ENCODE measurements at places on chromosomes 3 and 15.

DNA sequence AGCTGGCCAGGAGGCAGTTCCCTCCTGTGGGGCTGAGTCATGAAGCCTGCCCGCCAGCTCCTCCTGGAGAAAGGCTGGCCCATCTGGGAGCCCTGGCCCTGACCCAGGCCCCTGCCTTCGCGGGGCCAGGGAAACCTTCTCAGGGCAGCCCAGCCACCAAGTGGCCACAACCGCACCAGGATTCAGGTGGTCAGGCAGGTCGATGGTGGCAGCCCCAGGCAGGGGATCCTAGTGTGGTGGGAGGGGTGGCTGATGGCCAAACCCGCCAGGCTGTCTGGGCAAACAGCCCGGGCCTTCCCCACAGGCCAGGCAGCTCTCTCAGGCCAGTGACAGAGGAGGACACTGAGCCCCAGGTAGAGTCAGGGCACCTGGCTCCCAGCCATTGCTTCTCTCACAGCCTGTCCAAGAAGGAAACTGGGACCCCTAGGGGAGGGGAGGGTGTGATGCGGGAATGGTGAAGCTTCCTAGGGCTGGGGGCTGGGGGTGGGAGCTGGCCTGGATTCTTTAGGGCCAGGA, 1.2 kb downstream of the TWF2 start:
- no peak for DNase-seq

DNA sequence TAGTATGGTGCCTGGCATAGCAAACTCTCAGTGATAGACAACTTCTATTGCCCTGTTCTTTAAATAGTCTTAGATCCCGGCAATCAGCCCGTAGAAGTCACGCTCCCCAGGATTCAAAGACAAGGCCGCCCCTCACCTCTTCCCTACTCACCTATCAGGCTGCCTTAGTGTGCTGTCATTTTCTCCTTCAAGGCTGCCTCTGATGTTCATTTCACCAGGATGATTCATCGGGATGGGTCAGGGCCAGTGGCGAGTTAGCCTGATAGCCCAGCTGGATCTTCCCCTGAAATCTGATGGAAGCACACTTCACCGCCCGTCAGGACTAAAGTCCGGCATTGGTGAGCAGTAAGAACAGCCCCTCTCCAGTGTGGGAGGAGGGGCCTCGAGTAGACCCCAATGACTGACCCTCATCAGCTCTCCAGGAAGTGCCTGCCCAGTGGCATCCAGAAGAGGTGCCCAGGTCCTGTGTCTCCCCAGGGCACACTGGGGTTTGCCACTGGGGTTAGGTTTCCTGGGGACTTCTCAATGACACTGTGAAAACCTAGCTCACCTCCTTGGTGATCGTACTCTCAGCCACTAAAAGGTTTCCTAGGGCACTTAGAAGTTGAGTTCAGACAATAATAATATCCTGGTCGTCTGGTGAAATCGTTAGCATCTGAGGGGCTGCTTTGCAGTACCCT, 37.5 kb downstream of the TPM1 start:
- DNase-seq = no peak

DNA sequence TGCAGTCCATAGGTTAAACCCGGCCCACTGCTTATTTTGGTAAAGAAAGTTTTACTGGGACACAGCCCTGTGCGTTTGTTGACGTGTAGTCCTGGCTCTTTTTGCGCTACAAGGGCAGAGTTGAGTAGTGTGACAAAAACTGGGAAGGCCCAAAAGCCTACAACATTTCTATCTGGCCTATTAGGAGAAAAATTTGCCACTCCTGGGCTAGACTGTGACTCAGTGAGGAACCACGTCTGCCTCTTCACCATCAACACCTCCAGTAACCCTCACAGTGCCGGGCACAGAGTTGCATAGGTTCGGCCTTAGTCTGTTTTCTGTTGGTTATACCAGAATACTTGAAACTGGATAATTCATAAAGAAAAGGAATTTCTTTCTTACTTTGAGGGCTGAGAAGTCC, 110.3 kb downstream of the TOP2B start:
- no peak for DNase-seq

GRCh38 chr3:16838561-16838960, 46.2 kb upstream of the PLCL2 start:
- DNase-seq = no peak

GRCh38 chr3:48440590-48440958, 517 bp downstream of the TMA7 start:
- no peak for DNase-seq

DNA sequence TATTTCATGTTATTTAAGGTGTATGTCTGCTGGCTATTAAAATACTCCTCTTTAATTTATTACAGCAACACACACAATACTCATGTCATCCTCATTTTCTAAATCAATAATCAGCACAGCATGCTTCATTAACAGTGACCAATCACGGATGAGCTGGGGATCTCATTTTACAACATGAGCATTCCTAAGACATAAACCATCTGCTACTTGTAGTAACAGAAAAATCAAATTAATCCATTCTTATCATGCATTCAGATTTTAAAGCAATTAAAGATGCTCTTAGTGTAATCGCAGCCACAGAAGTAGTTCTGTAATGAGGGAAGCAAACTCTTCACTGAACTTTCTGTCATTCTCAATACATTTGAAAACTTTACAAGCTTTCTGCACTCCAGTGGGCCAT, 191.1 kb downstream of the TBC1D5 start:
- no peak for DNase-seq

- DNase-seq = no peak
These were observed 51.8 kb downstream of the RGMA start for GRCh38 chr15:93036951-93037819.

- DNase-seq = no peak
These were observed 1.3 kb downstream of the NGLY1 start for GRCh38 chr3:25781758-25782594.

GRCh38 chr3:192365571-192365970, 361.8 kb downstream of the FGF12 start:
- DNase-seq = no peak
